ENCODE measurements at places on chromosomes 4 and X. TPM values are rescaled to one million over a fixed set of nuclear protein-coding genes. Genes with fewer than 3 reads are reported as not detected.

DNA sequence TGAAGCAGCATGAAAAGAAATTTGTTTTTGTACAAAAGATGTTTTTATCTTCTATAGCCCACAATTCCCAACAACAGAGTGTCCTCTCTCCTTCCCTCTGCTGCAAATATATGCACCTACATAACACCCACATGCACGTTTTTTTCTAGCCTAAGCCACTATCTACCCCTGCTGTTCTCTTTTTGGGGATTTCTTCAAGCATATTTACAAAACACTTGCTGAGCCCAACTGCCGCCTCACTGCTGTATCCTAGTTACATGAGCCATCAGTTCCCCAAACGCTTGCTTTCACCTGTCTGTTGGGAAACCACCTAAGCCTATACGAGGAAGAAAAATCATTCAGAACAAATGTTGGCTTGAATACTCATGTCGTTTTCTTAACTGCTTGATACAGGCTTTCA, 127.2 kb downstream of the CHRNA9 start:
- DNase-seq, result no peak

GRCh38 chrX:53595266-53595810, 91.2 kb downstream of the HUWE1 start:
- no peak for DNase-seq

DNA sequence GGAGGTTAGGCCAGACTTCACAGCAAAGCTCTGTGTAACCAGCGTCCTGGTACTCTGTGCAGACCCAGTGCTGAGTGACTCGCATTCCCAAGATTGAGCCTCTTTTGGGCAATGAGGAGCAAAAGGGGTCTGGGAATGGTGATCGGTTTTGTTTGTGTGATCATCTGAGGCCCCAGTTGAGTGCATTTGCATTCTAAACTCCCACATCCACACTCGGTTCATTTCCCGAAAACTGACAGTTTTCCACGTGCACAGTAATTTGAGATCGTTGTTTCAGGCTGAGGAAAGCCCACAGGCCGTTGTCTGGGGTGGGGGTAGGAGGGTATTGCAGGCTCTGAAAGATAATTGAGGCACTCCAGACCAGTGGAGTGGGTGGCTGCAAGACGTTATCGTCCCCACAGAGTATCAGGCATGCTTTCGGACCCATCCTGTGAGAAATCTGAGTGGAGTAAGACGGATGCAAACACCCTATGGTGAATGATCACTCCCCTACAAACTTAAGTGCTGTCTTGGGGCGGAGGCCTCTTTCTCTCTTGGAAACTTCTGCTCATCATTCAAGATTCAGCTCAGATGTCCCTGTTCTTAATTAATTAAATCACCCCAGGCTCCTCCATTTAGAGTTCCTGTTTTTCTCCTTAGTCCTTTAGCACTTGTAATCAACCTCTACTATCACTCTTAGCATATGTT, 96.1 kb downstream of the AFF1 start:
- DNase-seq, result no peak

- no peak for DNase-seq
Observed at GRCh38 chrX:101785142-101785541, 125.5 kb upstream of the ARMCX2 start.

The SEC31A gene
- total RNA-seq, result 266 TPM

- DNase-seq, result no peak
Observed at GRCh38 chr4:156456830-156457229, 503.2 kb upstream of the CTSO start.

DNA sequence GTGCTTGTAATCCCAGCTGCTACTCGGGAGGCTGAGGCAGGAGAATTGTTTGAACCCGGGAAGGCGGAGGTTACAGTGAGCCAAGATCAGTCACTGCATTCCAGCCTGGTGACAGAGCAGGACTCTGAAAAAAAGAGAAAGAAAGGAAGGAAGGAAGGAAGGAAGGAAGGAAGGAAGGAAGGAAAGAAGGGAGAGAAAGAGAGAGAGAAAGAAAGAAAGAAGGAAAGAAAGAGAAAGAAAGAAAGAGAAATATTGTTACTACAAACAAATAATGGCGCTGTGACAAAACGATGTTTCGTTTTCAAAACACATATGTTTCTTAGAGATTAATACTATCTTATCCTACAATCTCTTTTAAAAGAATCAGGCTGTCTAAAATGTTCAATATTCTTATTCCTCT, 42.1 kb upstream of the CCDC160 start:
- DNase-seq, result no peak

The DCAF12L2 gene
- not detected for total RNA-seq

All from pulmonary artery endothelial cell (primary cell).